ENCODE measurements at places on chromosomes 13 and 19.

- DNase-seq: no peak
These were observed 145.2 kb upstream of the KLHL1 start for GRCh38 chr13:70253411-70253810.

DNA sequence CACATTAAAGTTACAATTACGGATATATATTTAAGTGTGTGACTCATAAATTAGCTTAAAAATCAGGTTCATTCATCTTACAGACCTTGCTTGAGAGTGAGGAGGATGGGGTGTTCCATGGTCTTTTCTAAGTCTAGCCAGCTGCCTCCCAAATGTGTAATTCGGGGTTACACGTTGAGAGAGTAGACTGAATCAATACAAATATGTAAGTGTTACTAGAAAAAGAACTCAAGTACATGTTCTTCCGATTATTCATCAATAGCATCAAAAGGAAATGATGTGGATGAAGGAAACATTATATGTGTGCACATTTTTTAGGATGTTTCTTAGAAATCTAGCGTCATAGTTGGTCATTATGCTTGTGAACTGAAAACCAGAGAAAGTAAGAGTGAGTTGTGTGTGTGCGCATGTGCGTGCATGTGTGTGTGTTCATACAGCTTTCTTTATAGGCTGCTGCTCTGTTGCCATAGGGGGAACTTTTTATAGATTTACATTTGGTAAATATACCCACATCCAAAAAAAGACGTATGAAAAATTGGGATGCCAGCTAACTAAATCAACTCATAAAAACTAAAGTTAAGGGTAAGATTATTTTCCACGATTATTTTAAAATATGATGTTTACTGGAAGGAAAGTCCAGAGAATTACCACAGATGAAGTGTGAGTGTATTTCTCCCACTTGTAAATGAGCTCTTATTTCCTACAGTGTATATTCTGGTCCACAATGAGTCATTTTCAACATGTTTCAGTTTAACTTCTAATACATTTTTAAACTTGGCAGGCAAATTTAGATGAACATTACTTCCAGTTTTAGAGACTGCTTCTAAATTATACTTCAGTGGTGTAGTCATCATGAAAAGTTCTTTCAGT, 82.4 kb downstream of the PIBF1 start:
- DNase-seq: no peak

DNA sequence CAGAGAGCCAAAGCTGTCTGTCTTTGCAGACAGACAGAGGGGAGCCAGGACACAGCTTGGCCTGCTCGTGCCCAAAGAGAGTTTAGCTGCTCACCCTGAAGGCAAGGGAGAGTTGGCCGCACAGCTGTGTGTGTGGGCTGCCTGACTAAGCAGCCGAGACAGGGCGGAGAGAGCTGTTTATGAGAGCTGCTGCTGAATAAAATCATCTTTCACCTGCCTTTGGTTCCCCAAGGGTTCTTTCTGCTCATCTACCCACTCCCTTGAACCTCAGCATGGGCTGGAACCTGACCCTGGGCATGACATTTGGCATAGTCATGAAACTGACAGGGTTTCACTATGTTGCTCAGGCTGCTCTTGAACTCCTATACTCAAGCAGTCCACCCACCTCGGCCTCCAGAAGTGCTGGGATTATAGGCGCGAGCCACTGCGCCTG, 98.2 kb downstream of the RBM26 start:
- peak; percentile 5 for DNase-seq

DNA sequence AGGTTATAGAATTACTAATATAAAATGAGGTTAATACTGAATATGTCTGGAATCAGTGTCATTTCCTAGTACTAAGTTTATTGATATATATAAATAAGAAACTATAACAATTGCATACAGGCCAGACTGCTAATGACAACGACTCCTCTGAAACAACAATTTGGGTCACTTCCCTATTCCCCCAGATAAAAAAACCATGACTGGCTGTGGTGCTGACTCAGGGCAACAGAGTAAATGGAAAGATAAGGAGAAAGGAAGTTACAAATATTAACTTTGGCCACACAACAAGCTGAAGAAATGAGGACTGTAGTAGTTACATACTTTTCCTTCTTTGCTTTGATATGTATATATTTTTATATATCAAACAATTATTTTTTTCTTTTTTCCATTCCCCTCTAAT, 263.7 kb upstream of the PCDH9 start:
- no peak for DNase-seq

- no peak for DNase-seq
These were observed 148.0 kb downstream of the FOXO1 start for GRCh38 chr13:40518481-40518882.

GRCh38 chr13:94065741-94066140, 413.7 kb downstream of the DCT start:
- no peak for DNase-seq

- no peak for DNase-seq
These were observed 146.0 kb downstream of the OXGR1 start for GRCh38 chr13:96848286-96848685.

- DNase-seq: no peak
These were observed 45.7 kb upstream of the FLT1 start for GRCh38 chr13:28540612-28541011.

- no peak for DNase-seq
These were observed 99.3 kb upstream of the GJB6 start for GRCh38 chr13:20331419-20331818.

DNA sequence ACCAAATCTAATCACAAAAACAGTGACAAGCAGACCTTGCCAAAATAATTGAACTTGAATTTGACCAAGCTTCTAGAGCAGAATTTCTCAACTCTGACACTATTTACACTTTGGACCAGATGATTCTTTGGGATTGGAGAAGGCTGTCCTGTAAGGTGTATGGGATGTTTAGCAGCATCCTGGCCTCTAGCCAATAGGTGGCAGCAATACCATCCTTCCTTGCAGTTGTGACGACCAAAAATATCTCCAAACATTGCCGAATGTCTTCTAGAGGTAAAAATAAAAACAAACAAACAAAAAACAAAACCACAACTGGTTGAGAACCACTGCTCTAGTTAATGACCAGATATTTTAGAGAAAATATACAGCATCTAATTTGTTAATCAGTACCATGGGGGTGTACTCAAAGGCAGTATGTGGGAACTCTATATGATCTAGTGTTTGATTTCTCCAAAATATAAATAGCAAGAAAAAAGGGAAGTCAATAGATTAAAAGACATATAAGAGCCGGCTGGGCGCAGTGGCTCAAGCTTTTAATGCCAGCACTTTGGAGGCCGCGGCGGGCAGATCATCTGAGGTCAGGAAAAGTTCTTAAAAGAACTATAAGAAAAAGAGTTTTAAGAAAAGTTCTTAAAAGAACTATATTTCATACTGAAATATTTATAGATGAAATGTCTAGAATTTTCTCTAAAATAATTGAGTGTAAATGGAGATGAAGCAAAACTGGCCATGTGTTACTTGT, 60.9 kb upstream of the ZNF527 start:
- peak; percentile 21 for DNase-seq

DNA sequence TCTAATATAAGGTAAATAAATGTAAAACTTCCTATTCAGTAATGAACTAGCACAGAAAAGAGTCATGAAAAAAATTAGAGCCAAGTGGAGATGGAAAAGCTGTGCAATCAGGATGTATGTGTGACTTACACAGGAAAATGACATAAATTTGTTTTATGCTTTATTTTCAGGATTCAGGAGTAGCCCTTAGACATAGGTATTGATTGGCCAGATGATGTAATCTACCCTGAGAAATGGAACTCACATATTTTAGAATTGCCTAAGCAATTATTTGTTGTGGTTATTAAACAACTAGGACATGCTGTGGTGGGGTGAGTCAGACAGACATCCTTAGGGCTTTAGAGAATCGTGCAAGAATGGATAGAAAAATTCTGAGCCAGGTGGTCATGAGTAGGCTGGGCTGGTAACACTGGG, 110.6 kb downstream of the PCDH9 start:
- DNase-seq: no peak

DNA sequence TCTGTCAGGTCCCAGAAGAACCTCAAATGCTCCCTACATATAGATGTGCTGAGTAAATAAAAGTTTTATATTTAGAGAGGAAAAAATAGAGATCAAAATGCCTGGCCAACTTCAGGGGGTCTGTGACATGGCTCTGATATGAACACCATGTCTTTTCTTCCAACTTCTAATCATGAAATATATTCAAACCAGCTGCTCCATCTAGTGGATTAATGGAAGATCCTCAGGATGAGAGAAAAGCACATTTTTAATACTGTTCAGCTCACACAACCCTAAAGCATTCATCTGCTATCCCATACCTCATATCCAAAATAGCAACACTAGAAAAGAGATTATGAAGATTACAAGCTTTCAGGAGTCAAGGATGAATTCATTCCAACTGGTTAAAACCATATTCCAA, 56.0 kb upstream of the DOCK9 start:
- no peak for DNase-seq

DNA sequence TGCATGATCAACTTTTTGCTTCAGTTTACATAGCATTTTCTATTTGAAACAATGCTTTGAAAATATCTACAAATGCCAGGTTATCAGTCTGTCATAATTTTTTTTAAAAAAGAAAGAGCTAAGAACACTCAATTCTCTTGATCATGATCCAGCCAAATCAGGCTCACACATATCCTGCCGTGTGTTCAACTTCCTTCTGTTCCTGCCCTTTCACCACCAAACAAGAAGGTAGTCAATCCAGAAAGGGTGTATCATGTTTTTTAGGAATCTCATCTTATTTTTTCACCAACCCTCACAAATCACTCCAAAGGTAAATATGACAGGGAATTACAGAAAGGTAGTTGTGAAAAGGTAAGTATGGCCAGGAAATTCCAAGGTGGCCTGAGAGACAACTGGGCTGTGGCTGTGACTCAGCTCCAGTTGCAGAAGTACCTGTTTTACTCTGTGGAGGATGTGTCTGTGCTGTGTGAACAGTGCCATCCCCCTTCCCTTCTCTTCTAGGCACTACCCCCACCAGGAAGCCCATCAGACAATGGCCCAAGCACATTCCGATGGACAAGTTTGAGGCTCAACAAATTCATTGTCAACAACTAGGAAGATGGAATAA, 138.8 kb upstream of the GJB6 start:
- no peak for DNase-seq

GRCh38 chr19:8056533-8056932, 4.0 kb downstream of the CCL25 start:
- no peak for DNase-seq

DNA sequence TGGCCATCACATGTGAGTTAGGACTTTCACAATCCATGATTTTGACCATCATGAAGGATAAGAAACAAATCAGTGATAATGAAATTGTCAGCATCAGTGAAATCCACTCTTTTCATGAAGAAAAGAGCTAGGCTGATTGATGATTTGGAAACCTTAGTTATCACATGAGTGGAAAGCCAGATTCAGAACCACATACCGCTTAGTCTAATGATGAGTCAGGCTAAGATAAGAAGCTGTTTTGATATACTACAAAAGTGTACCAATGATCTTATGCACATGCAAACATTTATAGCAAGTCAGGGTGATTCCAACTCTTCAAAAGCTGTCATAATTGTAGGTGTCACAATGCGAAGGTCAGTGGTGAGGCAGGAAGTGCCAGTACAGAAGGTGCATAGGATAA, 519.3 kb downstream of the GPC6 start:
- no peak for DNase-seq

GRCh38 chr19:8462571-8462970, 17.8 kb downstream of the HNRNPM start:
- DNase-seq: no peak

GRCh38 chr13:20288561-20288960, 56.4 kb upstream of the GJB6 start:
- no peak for DNase-seq

DNA sequence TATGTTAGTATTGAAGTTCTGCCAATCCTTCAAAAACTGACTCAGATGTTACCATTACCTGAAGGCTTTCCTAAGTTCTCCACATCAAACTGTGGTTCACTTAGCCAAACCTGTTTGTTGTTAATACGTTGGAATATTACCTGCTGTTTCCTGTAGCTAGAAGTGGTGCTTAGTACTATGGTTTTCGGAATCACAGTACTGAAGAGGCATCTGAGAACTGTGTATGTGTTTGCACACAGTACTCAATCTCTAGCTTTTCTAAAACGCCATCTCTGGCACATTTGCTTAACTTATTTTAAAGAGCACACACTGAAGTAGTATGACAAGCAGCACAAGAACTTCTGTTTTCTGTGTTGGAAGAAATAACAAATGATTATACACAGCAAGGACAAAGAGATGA, 248.2 kb downstream of the SHISA2 start:
- DNase-seq: no peak

- no peak for DNase-seq
These were observed 70.8 kb upstream of the GPR12 start for GRCh38 chr13:26831336-26831908.

- DNase-seq: no peak
These were observed 855.6 kb downstream of the EFNB2 start for GRCh38 chr13:105679838-105680237.

- no peak for DNase-seq
These were observed 21.7 kb downstream of the FAM187B start for GRCh38 chr19:35206855-35207254.

- no peak for DNase-seq
These were observed 302.9 kb downstream of the ITGBL1 start for GRCh38 chr13:101755228-101755887.

DNA sequence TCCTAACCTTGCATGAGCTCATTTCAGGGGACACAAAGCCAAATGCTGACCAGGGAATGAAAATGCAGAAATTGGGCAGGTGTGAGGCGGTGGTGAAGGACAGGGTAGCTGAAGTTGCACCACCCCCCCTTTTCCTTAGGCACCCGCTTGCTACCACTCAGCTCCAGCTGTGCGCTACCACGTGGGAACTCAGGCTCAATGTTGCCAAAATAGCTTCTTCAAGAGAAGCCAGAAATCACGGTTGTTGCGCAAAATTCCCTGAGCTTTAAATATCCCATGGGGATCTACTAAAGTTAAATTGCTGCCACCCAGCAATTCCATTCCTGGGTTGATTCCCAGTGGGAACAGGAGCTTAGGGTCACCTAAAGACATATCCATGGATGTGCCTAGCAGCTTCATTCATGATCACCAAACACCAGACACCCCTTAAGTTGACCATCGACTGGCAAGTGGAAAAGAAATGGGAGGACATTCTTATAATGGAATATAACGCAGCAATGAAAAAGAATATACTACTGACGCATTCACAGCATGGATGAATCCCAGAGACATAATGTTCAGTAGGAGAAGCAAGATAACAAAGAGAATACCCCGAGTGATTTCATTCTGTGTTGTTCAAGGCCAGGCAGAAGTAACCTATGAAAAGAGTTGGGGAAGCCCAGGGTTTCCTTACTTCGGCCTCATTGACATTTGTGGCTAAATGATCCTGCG, 12.8 kb upstream of the ADGRL1 start:
- DNase-seq: no peak

GRCh38 chr19:2260341-2260805, 4.2 kb upstream of the JSRP1 start:
- DNase-seq: no peak

DNA sequence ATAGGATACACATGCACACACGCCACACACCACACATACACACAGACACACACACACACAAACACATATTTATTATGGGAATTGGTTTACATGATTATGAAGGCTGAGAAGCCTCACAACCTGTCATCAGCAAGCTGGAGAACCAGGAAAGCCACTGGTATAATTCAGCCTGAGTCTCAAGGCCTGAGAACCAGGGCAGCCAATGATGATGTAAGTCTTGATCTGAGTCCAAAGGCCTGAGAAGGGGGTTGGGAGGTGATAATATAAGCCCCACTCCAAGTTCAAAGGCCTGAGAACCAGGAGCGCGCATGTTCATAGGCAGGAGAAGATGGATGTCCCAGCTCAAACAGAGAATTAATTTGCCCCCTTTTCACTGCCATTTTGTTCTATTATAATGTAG, 18.7 kb upstream of the SOX21 start:
- no peak for DNase-seq

- DNase-seq: no peak
These were observed 182.5 kb upstream of the OBI1 start for GRCh38 chr13:78841358-78841963.
